ENCODE measurements at places on chromosomes 12 and 14.

GRCh38 chr12:71938728-71939385 lies at the start of gene TPH2:
Gene TPH2 (plus strand): TSS chr12:71938845. CDS start chr12:71938987, 142 bp downstream.
- no peak within 1 kb of the TSS for H3K4me3 ChIP-seq
- peaks cover 68% of the 10 kb centered on the region for H3K27me3 ChIP-seq
- no peak within 1 kb of the TSS for H3K27ac ChIP-seq
- ATAC-seq, result no peak
- H3K4me1 ChIP-seq, result peaks cover 7% of the 10 kb centered on the region
- no peaks in the 10 kb centered on the region for H3K36me3 ChIP-seq

DNA sequence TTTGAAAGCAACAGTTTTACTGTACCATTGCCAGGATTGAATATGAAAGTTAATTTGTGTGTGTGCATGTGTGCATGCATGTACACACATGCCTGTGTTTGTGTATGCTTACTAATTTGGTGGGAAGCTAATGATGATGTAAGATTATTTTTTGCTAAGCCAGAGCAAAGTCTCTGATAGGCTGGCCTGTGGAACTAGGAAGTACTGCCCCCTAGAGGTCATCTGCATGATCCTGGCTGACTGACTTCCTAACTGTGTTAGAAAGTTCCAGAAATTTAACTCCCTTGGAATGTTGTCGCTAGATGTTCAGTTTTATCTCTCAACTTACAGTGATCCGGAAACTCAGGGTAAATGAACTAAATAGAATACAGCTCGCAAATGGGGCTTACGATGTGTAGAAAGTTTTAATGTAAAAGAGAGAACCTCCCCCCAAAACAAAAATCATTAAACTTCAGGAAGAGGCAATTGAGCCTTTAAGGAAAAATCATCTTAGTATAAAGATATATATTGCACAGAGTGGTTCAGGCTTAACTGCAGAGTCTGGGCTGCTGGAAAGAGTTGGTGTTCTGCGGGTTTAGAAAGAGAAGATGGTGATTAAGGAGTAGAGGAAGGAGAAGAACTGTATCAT lies 34.3 kb upstream of the SLC38A1 start:
- no peaks in the 10 kb centered on the region for H3K36me3 ChIP-seq
- no peaks in the 10 kb centered on the region for H3K27me3 ChIP-seq
- ATAC-seq, result peak; percentile 89

DNA sequence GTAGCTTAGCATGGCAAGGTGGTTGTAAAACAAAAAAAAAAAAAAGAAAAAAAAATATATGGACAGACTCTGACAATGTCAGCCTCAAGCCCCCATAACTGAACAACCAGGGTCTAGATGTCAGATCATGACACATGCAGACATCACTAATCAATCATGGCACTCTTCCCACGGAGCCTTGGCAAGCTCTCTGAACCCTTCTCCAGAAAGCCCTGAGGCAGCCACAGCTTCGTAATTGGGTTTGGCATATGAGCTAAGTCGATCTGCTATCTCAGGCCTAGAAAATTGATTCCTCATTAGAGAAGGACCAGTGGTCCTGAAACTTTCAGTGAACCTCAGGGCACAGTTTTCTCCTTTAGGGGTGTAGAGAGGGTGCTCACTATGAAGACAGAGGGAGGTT lies 112.2 kb downstream of the GPR135 start:
- H3K27ac ChIP-seq, result no peak overlapping the region
- ATAC-seq, result no peak
- H3K36me3 ChIP-seq, result peaks cover 51% of the 10 kb centered on the region
- H3K4me3 ChIP-seq, result no peak overlapping the region
- H3K4me1 ChIP-seq, result no peaks in the 10 kb centered on the region

DNA sequence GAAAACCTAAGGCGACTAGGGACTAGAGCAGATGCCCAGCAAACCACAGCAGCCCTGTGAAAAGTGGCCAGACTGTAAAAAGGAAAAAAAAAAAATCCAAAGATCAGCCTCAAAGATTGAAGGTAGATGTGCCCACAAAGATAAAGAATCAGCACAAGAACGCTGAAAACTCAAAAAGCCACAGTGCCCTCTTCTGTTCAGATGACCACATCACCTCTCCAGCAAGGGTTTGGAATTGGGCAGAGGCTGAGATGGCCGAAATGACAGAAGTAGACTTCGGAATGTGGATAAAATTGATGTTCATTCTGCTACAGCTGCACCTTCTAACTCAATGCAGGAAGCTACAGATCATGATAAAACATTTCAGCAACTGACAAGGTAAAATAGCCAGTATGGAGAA lies 154.4 kb downstream of the GPHN start:
- H3K27ac ChIP-seq, result no peak overlapping the region
- no peaks in the 10 kb centered on the region for H3K4me1 ChIP-seq
- H3K36me3 ChIP-seq, result no peaks in the 10 kb centered on the region

DNA sequence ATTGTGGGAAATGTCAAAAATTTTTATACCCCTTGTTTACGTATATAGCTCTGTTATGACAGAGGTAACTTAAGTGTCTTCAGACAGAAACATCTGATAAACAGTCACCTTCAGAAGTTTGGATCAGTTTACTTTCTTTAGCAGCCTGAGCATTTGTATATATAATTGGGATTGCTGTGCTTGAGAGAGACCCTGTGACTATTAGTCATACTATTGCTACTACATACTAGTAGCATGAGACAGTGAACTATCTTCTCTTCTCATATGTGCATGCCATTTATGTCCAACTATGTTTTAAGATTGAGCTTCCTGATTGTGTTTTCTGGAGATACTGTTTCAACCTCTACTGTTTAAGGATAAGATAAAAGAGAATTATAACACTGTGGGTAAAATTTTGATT lies 101.5 kb downstream of the PDE6H start:
- H3K4me3 ChIP-seq, result no peak overlapping the region
- no peak for ATAC-seq
- peaks cover 6% of the 10 kb centered on the region for H3K4me1 ChIP-seq
- no peaks in the 10 kb centered on the region for H3K36me3 ChIP-seq
- no peak overlapping the region for H3K27ac ChIP-seq

- peaks cover 47% of the 10 kb centered on the region for H3K27me3 ChIP-seq
- no peak overlapping the region for H3K4me3 ChIP-seq
- ATAC-seq, result no peak
- no peak overlapping the region for H3K27ac ChIP-seq
- H3K36me3 ChIP-seq, result no peaks in the 10 kb centered on the region
These were observed 17.8 kb upstream of the FIGNL2 start for GRCh38 chr12:51866324-51866723.

DNA sequence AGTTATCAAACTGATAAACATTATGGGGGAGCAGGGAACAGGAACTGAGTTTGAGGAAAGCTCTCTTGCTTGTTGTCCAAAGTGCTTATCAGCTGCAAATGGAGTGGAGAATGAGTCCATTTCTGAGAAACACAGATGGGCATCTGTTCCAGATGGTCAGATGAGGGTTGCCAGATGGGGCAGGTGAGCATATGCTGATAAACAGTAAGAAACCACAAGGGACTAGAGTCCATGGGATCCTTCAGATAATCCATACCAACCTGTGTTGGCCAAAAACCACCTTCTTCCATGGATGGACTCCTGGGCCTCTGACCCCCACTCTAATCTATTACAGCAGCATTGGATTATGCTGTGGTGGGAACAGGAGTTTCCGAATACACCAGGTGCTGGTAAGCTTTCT lies 38.3 kb downstream of the GNS start:
- H3K27ac ChIP-seq, result no peak overlapping the region
- no peak overlapping the region for H3K4me3 ChIP-seq

- H3K36me3 ChIP-seq, result no peaks in the 10 kb centered on the region
- no peaks in the 10 kb centered on the region for H3K27me3 ChIP-seq
- peak; percentile 11 for ATAC-seq
These were observed 462 bp downstream of the SRP54 start for GRCh38 chr14:34983148-34983760.

DNA sequence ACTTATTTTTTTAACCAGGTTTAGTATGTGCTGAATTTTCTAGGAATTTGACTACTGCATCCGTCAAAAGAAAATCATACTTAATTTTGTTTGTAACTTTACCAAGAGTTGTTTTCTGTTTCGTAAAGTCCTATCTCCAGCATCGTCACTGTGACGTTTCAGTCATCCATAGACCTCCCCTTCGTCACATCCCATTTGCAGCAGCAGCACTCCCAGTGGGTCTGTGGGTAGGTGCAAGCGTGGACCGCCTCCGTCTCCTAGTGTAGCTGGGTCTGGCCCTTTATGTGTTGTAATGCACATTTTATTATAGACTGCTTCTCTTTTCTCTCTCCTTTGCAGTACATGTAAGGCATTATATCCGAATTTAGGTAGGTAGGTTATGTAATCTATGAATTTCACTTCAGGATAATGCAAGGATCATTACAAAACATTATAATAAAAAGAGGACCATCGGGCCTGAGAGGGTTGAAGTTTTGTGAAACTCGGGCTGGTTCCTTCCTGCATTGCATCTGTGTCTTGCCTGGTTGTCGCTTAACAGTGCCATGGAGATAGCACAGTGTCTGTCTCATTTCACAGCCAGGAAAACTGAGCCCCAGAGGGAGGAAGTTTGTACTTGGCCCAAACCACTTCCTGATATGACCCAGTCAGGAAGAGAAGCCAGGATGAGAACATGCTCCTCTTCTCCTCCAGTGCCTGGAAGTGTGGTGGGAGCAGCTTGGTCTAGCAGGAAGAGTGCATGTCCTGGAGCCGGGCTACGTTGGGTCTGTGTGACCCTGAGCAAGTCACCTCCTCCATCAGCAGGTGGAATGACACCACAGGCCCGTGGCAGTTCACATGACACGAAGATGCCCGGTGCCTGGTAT lies 41.3 kb downstream of the EVL start:
- ATAC-seq, result peak; percentile 42
- no peaks in the 10 kb centered on the region for H3K27me3 ChIP-seq
- H3K36me3 ChIP-seq, result peaks cover 95% of the 10 kb centered on the region
- peak overlapping the region; percentile 95 for H3K27ac ChIP-seq
- H3K4me3 ChIP-seq, result peak overlapping the region; percentile 93

- no peaks in the 10 kb centered on the region for H3K27me3 ChIP-seq
- no peak for ATAC-seq
- no peaks in the 10 kb centered on the region for H3K36me3 ChIP-seq
- H3K27ac ChIP-seq, result no peak overlapping the region
These were observed 447.5 kb downstream of the AACS start for GRCh38 chr12:125512541-125513298.

DNA sequence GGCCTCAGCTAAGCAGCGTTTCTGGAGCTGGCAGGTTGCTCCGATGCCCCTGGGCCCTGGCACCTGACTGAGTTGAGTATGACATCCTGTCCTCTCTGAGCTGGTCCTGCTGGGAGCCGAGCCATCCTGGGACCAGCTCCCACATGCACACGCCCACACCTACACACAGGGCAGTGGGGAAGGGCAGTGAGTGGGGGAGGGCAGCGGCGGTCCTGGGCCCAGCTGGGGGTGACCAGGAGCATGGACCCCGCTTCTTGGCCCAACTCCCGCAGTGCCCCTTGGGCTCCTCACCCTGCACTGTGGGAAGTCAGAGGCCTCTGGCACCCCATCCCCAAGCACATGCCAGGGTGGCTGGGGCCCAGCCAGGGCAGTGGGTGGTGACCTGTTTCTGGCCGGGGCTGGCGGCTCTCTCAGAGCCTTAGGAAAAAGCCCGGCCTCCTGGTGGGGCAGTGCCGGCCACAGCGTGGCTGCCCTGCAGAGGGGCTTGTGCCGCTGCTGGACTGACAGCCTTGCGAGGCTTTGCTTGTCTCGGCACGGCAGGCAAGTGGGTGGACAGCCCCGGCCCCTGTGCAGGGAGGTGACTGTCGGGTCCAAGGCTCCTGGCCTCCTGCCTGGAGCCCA lies 5.9 kb upstream of the CRIP2 start:
- no peak overlapping the region for H3K27ac ChIP-seq
- H3K36me3 ChIP-seq, result no peaks in the 10 kb centered on the region
- no peaks in the 10 kb centered on the region for H3K4me1 ChIP-seq
- no peaks in the 10 kb centered on the region for H3K27me3 ChIP-seq

DNA sequence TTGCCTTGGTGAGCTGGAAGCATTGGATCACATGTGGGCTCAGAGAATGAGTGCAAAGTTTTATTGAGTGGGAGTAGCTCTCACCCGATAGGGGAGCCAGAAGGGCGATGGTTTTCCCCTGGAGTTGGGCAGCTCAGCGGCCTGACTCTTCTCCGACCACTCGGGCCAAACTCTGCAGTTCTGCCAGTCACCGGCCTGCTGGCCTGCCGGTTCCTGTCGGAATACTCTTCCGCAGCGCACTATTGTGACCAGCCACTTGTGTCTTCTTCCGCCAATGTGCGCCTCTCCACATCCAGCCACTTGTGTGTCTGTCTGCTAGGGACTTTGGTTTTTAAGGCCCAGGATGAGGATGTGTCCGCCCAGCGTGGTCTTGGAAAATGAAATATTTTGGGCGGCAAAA lies 43.5 kb upstream of the PRKD1 start:
- no peak overlapping the region for H3K4me3 ChIP-seq
- no peaks in the 10 kb centered on the region for H3K27me3 ChIP-seq
- H3K27ac ChIP-seq, result no peak overlapping the region
- H3K4me1 ChIP-seq, result no peaks in the 10 kb centered on the region
- H3K36me3 ChIP-seq, result no peaks in the 10 kb centered on the region
- ATAC-seq, result no peak
